Activated CD4-positive, alpha-beta T cell treated with anti-CD3 and anti-CD28 coated beads, Interleukin-2, Interleukin-6, amounts not matched to agents 100 ng/mL and 50 ng/mL, durations not matched to agents 16 hours and 8 hours (primary cell): ENCODE measurements at places on chromosomes 6 and 20.

- no peak for DNase-seq
Observed at GRCh38 chr6:18472941-18473340, 85.8 kb downstream of the RNF144B start.

DNA sequence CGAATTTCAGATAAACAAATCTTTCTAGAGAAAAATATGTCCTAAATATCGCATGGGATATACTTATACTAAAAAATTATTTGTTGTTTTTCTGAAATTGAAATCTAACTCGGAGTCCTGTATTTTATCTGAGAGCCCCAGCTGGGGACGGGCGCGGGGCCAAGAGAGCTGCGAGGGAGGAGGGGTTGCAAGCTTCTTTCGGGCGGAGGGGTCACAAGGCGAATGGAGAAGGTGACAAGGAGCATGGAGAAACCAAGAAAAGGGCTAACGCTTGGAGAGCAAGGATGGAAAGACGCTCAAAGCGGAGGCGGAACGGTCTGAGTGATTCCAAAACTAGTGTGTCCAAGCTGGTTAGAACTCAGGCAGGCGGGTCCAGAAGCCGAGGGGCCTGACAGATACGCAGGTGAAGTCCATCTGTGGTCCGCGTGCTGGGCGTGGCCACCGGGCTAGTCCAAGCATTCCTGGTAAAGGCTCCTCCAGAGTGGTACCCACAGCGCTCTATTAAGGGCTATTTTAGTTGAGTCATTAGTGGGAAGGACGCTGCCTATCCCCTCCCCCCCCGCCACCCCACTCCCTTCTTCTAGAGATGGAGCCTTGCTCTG lies 41.5 kb upstream of the ZNFX1 start:
- no peak for DNase-seq

DNA sequence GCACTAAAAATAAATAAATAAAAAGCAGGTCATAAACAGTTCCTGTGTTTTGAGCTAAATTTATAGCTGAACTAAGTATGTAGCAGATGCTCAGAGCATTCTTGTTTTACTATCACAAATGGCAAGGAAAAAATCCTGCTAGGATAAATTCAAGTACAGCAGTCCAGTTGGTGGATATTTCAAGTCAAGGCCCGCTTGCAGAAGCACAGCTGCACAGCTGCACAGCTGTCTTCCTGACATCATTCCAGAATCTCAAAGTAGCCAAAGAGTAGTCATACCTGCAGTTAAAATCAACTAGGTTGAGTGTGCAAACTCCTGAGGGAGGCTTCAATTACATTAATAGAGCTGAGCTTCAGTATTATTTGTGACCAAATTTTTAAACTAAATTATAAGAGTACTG lies 297.7 kb upstream of the MANEA start:
- no peak for DNase-seq

GRCh38 chr6:169795196-169795595 lies 43.8 kb downstream of the ERMARD start:
- no peak for DNase-seq

DNA sequence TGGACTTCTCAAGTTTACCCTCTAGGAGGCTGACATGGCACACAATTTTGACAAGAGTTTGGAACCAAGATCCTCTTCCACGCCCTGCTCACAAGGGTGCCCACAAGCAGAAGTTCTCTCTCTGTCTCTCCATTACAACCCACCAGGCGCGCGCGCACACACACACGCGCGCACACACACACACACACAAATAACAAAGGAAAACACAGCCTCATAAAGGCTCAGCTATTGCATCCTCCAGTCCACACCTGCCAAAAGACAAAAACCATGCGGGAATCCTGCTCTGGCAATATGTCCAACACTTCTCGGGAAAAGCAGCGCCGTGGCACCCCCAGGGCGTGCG lies 870 bp downstream of the PAK5 start:
- no peak for DNase-seq

GRCh38 chr6:88443554-88443953 lies 277.4 kb upstream of the CNR1 start:
- no peak for DNase-seq

DNA sequence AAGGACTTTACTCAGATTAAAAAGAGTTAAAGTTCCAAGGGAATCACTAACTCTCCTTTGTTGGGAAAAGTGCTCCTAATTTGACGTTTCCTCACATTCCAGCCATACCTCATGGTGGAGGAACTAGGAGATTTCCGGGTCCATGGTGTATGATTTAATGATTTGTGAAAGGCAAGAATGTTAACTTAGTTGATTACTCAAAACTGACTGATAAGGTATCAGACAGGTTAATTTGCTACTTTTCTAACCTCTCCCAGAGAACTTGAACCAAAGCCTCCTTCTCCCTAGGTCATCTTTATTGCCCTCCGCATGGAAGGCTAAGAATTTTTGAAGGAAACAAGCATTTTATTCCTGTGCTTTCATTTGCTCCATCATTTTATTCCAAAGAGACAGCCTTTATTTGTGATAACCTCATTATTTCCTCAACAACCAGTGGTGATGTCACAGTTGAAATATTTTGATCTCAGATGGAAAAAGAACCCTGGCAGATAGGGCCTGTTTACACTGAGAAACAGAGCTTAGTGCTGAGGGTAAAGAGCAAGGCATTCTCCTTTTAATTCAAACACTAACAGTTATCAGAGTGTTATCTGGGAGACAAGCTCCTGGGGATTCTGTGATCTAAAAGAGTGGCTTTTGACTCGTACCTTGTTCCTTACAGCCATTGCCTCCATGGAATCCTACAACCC lies 57.4 kb upstream of the BMP2 start:
- no peak for DNase-seq

DNA sequence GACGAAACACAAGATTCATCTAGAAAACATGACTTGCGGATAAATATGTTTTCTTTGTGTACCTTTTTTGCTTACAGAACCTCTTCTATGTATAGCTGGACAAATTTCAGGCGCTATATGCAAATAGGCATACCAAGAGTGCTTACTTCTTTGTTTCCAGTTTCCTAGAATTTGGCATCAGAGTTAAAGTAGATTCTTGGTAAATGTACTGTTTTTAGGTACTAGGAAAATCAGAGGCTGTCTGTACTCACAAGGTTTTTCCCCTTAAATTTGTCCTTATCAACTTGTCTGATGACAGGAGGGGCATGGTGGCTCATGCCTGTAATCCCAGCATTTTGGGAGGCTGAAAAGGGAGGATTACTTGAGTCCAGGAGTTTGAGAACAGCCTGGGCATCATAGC lies 124.9 kb upstream of the TMEM170B start:
- DNase-seq: peak; percentile 68

- no peak for DNase-seq
Observed at GRCh38 chr6:123565529-123565928, 71.2 kb downstream of the TRDN start.

DNA sequence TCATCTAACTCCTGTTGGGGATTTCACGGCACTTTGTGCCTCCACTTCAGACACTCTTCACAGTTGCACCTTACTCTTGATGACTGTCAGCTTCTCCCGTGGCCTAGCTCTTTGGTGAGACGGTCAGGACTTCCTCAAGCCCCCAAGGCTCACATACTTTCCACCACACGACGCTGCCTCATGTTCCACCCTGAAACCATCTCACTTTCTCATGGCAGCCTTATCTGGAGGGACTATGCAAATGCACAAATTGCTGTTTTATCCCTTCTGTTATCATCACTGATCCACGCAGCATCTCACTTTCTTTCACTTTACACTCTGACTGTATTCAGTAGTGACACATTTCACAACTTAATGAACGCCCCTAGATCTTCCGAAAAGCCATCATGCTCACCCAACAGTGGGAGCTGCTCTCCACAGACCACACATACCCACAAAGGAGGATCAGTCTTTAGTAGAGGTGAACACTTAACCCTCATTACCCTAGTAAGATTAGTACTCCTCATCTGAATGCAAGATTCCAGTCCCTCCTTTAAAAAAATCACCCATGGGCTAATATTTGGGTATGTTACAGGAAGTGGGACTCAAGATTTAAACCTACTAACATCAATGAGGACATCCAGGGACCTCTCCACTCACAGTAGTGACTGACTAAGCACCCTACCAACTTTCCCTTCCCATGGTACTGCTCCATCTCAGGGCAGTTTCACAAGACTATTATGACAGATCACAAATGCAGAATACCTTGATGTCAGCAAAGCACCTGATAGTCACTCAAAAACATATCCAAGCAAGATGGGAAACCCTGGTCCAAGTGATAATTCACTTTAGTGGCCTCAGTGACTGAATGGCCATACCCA lies 35.4 kb downstream of the FYN start:
- DNase-seq: peak; percentile 88

- no peak for DNase-seq
Observed at GRCh38 chr6:36384095-36384494, 3.4 kb downstream of the ETV7 start.

DNA sequence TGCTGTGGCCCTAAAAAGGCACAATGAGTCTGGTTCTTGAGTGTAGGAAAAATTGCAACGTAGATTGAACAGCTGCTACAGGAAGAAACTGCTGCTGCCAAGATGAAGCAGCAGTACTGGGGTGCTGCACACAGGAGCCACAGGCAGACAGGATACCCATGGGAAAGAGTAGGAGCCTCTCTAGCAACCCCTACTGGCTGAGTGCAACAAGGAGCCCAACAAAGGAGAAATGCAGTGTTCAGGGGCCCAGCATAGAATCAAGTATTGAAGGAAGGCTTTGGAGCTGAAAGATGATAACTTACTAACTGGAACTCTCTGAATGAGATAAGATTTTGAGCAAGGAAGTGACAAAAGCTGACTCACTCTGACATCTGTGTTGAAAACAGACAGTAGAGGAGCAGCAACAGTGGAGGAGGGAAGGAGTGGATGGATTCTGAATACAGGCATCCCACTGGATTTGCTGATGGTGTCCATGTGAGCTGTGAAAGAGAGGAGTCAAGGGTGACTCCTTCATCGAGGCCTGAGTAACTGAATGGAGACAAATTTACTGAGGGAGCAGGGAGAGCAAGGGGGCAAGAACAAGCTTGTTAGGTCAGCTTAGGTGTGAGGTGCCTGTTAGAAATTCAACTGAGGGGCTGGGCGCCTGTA lies 534.7 kb upstream of the JARID2 start:
- peak; percentile 86 for DNase-seq

GRCh38 chr20:5357946-5358345 lies 41.2 kb upstream of the PROKR2 start:
- DNase-seq: no peak

- no peak for DNase-seq
Observed at GRCh38 chr6:154353626-154354025, 3.0 kb downstream of the IPCEF1 start.

GRCh38 chr6:36333171-36333895 lies 3.4 kb downstream of the BNIP5 start:
- no peak for DNase-seq

DNA sequence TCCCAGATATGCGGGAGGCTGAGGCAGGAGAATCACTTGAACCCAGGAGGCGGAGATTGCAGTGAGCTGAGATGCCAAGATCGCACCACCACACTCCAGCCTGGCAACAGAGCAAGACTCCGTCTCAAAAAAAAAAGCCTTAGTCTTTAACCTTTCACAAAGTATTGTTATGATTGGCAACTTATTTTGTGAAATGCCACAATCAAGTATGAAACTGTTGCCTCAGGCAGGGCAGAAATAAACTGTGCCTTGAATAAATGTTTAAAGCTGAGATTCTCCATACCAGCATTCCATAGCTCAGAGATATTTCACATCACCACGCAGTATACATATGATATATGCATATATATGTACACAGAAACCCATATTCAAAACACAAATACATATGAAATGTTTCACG lies 120.1 kb upstream of the CCDC28A start:
- DNase-seq: no peak

DNA sequence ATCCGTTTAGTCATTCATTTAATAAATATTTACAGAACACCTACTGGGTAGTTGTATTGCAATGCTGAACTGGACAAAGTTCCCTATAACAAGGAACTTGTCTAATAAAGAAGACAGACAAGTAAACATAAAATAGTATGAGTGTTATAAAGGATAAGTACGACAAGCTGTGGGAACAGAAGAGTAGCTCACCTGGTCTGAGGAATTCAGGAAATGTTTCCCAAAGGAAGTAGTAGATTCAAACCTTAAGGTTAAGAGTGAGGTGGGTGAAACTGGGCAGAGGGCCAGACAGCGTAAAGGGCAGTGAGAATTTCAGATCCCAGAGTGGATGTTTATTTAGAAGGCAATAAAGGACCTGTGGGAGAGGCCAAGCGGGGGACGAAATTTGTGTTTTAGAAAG lies 72.3 kb upstream of the CD2AP start:
- DNase-seq: no peak

DNA sequence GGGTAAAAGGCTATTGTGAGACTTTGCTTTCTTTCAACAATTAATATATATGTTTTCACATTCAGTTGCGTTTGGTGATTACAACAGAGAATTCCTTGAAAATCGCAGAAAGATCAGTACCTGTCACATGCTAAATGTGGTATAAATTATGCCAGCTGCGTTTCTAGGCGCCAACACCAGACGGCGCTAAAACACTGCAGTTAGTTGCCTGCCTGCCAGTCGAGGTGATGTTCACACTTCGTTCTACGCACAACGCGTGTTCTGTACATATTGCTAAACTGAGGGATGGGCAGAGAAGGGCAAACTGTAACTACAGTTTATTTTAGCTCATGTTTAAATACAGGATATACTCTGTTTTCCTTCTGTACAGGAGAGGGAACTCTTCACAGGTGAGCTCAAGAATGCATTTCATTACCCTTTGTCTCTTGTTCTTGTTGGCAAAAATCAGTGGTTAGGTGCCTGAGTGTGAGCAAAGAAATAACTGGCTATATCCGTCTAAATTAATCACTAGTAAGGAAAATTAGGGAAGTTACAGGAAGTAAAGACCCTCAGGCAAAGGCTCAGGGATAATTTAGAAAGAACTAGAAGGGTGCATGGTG lies 100.1 kb upstream of the RGS17 start:
- peak; percentile 56 for DNase-seq

DNA sequence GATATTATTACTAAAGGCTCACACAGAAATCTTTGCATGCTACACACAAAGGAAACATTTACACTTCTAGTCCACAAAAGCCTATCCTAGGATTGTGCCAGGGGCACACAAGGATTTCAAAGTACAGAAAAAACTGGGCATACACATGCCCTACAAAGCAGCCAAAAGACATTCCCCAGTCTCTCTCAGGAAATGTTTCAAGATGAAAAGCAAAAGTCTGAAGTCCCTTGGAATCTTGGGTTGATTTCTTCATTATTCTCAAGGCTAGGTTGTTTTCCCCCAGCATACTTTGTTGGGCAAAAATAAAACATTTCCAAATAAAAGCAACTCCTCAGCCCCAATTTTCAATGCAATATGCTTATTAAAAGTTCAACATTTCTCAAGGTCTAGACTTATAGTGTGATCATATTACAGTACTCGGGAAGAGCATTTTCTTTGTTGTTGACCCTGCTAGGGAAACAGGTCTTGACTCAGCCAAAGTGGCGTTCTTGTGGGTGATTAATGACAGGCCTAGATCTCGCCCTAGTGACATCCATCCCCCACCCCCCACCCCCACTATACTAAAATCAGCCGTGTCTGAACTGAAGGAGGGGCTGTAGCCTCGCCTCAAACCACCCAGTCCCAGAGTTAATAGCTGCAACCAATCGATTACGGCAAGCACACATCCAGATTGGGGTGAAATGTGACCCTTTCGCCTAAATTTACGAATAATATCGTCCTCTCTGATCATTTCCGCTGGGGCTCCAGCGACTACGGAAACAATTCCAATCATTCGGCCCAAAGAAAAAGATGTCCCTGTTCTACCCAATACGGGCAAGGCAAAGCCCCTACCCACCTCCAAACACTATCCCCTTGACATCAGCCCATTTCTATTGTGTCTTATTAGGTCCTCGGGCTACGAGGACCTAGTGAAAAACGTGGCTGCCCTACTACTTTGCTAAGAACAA lies 1.4 kb downstream of the AKIRIN2 start:
- peak; percentile 75 for DNase-seq

- DNase-seq: no peak
Observed at GRCh38 chr20:37294262-37294981, 5.0 kb downstream of the MANBAL start.

- DNase-seq: no peak
Observed at GRCh38 chr6:88492241-88492640, 326.1 kb upstream of the CNR1 start.
